Stimulated activated CD4-positive, alpha-beta T cell treated with anti-CD3 and anti-CD28 coated beads, TNF-alpha, amount 100 ng/mL, for 4 hours (primary cell): ENCODE measurements at places on chromosomes 4 and X.

DNA sequence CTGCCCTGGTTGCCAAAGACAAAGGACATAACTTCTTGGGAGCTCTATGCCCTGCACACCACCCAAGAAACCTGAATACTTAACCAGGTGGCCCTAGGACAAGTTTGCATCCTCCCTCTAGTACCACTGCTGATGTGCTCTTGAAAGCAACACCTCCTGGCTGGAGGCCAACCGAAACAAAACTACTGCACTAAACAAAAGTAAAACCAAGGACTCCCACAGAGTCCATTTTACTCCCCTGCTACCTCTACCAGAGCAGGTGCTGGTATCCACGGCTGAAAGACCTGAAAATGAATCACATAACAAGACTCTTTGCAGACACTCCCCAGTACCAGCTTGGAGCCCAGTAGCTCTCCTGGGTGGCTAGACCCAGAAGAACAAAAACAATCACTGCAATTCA is 941.8 kb downstream of the RAPGEF2 start:
- DNase-seq, result no peak

GRCh38 chr4:137106287-137106686 is 426.0 kb downstream of the PCDH18 start:
- no peak for DNase-seq

GRCh38 chr4:83152746-83153145 is 38.2 kb upstream of the PLAC8 start:
- DNase-seq, result no peak

- DNase-seq, result no peak
Measured at GRCh38 chrX:10239611-10240064, 82.9 kb downstream of the CLCN4 start.
